Transverse colon (tissue), 4 donors: ENCODE measurements at places on chromosomes 1 and 21.

DNA sequence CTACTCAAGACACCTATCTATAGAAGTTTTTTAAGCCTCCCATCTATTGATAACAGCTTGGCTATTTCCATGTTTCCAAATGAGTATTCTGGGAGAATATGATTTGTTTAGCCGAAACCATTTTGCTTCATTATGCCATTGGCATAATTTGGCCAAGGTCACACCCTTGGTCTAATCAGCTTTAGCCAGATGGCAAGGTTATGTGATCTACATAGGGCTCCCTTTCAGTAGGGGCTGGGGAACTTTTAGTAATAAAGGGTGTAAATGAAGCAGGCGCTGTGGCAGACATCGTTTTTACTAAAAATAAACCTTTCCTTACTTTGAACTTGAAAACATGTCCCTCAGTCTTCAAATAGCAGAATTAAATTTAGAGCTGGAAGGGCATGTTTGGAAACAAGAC lies 3.0 kb upstream of the PDC start:
- no peak for DNase-seq

GRCh38 chr1:19036041-19036812 lies 79.8 kb upstream of the IFFO2 start:
- DNase-seq, result no peak

GRCh38 chr1:190084552-190084951 lies 393.1 kb downstream of the BRINP3 start:
- no peak for DNase-seq

DNA sequence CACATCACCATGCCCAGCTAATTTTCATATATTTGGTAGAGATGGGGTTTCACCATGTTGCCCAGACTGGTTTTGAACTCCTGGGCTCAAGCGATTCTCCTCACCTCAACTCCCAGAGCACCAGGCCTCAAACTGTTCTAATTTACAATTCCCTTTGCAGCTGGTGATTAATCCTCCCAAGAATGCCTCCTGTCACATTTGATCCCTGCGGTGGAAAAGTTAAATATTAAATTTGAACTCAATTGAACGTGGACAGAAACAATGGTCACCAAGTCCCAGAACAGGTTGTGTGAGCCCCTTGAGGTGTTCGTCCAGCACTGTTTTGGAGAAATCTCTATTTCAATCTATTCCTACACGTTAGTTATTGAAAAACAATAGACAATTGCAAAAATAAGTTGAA lies 2.0 kb upstream of the ANKRD35 start:
- no peak for DNase-seq

DNA sequence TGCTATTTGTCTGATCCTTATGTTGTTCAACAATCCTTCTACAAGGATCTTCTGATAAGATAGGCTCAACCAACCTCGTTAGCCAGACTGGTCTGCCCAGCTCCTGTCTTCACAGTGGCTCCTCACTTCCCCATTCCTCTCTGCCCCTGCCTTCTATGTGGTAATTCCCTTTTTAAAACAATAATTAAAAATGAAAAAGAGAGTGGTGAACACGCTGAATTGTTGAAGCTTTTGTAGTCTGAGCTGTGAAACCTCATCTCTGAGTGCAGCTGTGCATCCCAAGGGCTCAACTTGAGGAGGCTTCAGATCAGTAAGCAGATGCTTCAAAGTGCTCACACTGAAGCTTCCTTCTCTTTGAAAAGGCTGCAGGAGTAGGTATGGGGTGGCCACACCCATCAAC lies 70.7 kb upstream of the JUN start:
- no peak for DNase-seq

GRCh38 chr1:6392809-6393399 lies 663 bp downstream of the ACOT7 start:
- no peak for DNase-seq

- DNase-seq, result no peak
Observed at GRCh38 chr1:206025283-206025820, 1.7 kb upstream of the CTSE start.

DNA sequence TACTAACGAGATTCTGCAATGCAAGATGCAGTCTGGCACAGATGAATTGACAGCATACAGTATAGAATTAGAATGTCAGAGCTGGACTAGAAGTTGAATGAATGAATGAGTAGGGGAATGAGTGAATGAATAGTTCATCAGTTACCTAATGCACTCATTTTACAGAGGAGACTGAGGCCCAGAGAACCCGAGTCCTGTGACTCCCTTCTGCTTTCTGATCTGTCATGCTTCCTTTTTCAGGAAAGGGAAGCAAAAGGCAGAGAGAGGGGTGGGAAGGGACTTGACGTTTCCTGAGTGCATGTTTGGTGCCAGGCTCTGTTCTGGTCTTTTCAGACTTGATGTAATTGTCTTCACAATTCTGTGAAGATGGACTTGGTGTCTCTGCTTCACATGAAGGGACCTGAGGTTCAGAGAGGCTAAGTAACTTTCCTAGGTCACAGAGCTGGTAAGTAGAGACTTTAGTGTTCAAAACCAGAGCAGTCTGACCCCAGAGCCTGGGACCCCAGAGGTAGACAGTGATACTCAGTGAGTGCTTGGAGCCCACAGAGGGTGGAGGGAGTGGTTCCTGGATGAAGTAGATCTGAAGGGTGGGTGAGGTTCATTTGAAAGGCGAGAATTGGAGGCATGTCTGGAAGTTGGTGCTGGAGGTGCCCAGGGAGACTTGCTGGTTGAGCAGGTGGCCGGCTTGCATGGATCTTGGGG lies 8.0 kb upstream of the MEX3A start:
- no peak for DNase-seq

GRCh38 chr21:41768437-41769042 lies 1.7 kb upstream of the RIPK4 start:
- peak; percentile 84 for DNase-seq

DNA sequence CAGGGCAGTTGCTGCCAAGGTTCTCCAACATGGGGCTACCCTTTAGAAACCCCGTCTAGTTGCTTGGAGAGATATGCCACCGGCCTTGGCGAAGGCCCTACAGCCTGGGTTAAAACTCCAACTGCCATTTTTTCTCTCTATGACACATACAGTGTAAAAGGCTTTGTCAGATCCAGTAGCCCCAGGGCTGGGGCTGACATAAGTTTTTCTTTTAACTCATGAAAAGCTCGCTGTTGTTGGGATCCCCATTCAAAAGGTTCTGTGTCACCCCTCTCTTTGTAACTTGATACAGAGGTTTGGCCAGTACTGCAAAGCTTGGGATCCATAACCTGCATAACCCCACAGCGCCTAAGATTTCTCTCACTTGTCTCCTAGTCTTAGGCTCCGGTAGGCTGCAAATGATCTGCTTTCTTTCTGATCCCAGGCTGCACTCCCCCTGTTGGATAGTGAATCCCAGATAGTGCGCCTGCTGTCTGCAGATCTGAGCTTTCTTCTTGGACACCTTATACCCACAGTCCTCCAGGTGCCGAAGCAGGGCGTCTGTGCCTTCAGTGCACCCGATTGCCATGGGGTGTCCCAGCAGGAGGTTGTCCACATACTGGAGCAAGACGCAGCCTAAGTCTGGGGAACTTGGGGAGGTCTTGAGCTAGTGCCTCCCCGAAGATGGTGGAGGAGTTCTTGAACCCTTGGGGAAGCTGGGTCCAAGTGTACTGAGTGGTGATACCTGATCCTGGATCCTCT lies 406.2 kb downstream of the TGFB2 start:
- no peak for DNase-seq
